ENCODE measurements at places on chromosomes 5 and 9. TPM values are rescaled to one million over a fixed set of nuclear protein-coding genes. Genes with fewer than 3 reads are reported as not detected.

DNA sequence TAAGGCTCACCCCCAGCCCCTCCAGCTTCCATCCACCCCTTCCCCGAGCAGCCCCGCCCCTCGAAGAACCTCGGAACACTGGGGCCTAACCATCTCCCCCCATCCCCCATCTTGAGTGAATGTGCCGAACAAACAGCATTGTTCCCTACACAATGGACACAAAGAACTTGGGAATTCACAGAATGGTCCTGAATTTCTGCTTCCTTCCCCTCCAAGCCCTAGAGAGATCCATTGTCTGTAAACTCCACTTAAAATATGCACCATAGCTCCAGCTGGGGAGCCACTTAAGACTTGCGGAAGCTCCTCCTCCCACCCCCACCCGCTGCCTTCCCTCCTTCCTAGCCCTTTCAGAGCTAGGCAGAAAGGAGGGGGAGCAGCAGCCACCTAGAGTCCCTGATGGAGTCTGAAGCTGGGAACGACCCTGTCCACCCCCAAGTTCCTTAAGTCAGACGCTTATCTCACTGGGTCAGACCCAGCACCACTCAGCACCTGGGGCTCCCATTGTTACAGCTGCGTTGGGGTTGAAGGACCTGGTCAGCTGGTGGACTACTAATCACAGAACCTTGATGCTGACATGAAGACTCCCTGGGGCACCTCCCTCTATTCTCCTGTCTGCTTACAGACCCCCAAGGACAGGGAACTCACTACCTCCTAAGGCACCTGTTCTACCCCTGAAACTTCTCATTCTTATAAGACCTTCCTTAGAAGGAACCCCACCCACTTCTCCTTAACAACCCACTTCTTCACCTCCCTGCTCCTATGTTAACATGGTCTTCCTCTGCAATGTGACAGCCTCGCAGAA, 61.4 kb downstream of the PCDH1 start:
- no peaks in the 10 kb centered on the region for H3K27me3 ChIP-seq
- H3K4me1 ChIP-seq, result no peaks in the 10 kb centered on the region
- no peaks in the 10 kb centered on the region for H3K36me3 ChIP-seq

DNA sequence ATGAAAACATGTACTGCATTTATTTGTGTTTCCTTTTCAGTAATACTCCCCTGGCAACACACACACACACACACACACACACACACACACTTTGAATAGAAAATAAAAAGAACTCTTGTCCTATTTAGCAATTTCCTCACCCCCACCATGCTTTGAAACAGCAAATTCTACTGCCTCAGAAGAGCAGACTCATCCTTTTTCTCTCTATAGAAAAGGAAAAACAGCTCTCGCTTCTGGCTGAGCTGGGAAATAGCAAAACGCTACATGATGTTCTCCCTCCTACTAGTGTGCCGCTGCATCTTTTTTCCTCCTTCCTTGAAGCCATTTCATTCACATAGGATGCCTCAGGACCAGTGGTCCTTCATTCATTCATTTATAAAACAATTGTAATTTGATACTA, 453.6 kb downstream of the CSNK1G3 start:
- no peaks in the 10 kb centered on the region for H3K27me3 ChIP-seq
- no peak overlapping the region for H3K4me3 ChIP-seq
- no peak for DNase-seq
- no peaks in the 10 kb centered on the region for H3K4me1 ChIP-seq
- no peak overlapping the region for H3K27ac ChIP-seq

DNA sequence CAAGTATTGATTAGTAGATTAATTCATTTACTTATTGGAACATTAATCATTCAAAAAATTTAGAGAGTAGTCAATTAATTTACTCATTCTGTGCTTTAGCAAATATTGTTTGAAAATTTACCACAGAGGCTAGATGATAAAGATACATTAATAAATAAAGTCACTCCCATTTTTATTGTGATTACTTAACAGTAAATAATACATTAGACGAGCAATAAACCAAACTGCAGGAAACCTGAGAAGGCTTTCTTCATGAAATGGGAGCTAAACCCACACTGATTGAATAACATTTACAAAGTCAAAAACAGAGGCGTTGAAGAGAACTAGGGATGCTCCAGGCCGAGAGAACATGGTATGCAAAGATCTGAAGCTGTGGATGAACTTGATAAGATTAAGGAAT, 38.8 kb upstream of the PRDM9 start:
- H3K27me3 ChIP-seq, result no peaks in the 10 kb centered on the region
- no peaks in the 10 kb centered on the region for H3K36me3 ChIP-seq
- no peaks in the 10 kb centered on the region for H3K4me1 ChIP-seq
- H3K4me3 ChIP-seq, result no peak overlapping the region
- H3K27ac ChIP-seq, result no peak overlapping the region

GRCh38 chr5:58938563-58939424, 355.9 kb downstream of the RAB3C start:
- H3K36me3 ChIP-seq, result no peaks in the 10 kb centered on the region
- no peak overlapping the region for H3K27ac ChIP-seq
- H3K4me1 ChIP-seq, result no peaks in the 10 kb centered on the region
- H3K27me3 ChIP-seq, result no peaks in the 10 kb centered on the region
- DNase-seq, result no peak

GRCh38 chr5:95087816-95088317, 197.0 kb downstream of the MCTP1 start:
- no peaks in the 10 kb centered on the region for H3K4me1 ChIP-seq
- no peaks in the 10 kb centered on the region for H3K27me3 ChIP-seq
- DNase-seq, result no peak
- H3K36me3 ChIP-seq, result no peaks in the 10 kb centered on the region
- H3K27ac ChIP-seq, result no peak overlapping the region

DNA sequence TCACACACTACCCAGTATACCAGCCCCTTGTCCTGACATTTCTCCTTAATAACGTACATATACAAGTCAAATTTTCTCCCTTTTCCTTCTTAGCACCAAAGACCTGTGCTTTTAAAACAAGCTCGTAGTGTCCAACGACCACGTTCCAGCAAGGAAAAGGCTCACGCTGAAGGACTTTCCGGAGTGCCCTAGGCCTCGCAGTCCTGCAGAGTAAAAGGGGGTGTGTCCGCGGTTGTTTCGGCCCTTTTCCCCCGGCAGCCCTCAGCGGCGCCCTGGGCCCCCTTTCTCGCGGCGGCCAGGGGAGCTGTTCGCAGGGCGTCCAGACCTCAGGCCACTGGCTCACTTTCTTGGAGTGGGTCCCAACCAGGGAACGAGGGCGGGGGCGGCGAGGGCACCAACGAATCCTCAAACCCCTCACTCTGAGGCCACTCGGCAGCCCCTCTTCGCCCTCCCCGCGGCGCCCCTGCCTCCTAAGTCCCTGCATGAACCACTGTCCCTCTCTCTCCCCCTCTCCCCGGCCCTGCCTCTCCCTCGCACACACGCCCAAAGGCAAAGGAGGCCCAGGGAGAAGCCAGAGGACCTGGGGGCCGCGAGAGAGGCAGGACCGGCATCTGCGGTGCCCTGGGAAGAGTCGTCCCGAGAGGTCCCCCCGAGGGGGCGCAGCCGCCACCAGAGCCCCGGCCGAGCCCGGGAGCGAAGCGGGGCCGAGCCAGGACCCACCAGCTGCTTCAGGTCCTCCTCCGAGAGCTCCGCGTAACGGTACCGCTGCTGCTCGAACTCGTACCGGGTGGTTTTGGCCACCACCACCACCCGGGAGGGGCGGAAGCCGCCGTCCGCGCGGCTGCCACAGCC, 720 bp downstream of the NADK2 start:
- H3K27me3 ChIP-seq, result no peaks in the 10 kb centered on the region
- peak overlapping the region; percentile 95 for H3K4me3 ChIP-seq
- peak overlapping the region; percentile 97 for H3K27ac ChIP-seq
- no peaks in the 10 kb centered on the region for H3K36me3 ChIP-seq
- DNase-seq, result no peak
- H3K4me1 ChIP-seq, result peaks cover 50% of the 10 kb centered on the region

- no peaks in the 10 kb centered on the region for H3K4me1 ChIP-seq
- H3K36me3 ChIP-seq, result no peaks in the 10 kb centered on the region
- H3K4me3 ChIP-seq, result no peak overlapping the region
- H3K27ac ChIP-seq, result no peak overlapping the region
Observed at GRCh38 chr5:106648401-106648800, 1022.3 kb downstream of the EFNA5 start.

- H3K27me3 ChIP-seq, result no peaks in the 10 kb centered on the region
- no peak for DNase-seq
- H3K36me3 ChIP-seq, result no peaks in the 10 kb centered on the region
- H3K4me3 ChIP-seq, result no peak overlapping the region
- no peak overlapping the region for H3K27ac ChIP-seq
- no peaks in the 10 kb centered on the region for H3K4me1 ChIP-seq
Observed at GRCh38 chr9:69319324-69320025, 5.5 kb upstream of the ENTREP1 start.

GRCh38 chr9:121262423-121262822, 5.5 kb upstream of the GSN start:
- H3K4me1 ChIP-seq, result peaks cover 5% of the 10 kb centered on the region
- H3K27ac ChIP-seq, result no peak overlapping the region
- H3K4me3 ChIP-seq, result no peak overlapping the region
- no peaks in the 10 kb centered on the region for H3K36me3 ChIP-seq

DNA sequence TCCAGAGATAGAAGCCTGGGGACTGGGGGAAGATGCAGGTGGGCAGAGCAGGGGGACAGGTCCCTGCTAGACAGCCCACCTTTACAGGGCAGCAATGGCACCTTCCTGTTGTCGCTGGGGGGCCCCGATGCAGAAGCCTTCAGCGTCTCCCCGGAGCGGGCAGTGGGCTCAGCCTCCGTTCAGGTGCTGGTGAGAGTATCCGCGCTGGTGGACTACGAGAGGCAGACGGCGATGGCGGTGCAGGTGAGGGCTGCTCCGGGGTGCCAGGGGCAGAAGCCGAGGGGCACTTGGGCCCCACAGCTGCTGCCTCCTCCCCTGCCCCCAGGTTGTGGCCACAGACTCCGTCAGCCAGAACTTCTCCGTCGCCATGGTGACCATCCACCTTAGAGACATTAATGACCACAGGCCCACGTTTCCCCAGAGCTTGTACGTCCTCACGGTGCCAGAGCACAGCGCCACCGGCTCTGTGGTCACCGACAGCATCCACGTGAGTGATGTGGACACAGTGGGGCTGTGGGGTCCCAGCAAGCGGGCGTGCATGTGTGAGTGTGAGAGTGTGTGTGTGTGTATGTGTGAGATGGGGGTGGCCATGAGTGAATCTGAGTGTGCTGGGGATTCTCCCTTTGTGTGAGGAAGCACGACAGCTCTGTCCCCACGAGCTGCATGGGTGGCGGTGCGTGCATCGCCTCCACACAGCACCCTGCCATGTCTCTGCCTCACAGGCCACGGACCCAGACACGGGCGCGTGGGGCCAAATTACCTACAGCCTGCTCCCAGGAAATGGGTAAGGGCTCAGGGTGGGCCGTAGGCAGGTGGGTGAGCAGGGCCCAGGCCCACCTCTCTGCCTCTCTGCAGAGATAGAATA, 28.4 kb downstream of the CDHR2 start:
- no peak overlapping the region for H3K4me3 ChIP-seq
- no peaks in the 10 kb centered on the region for H3K4me1 ChIP-seq
- no peak overlapping the region for H3K27ac ChIP-seq
- H3K36me3 ChIP-seq, result no peaks in the 10 kb centered on the region

GRCh38 chr9:801399-802071, 40.0 kb upstream of the DMRT1 start:
- H3K27ac ChIP-seq, result no peak overlapping the region
- DNase-seq, result no peak
- H3K36me3 ChIP-seq, result no peaks in the 10 kb centered on the region
- H3K4me3 ChIP-seq, result peak overlapping the region; percentile 37
- H3K4me1 ChIP-seq, result peaks cover 17% of the 10 kb centered on the region

DNA sequence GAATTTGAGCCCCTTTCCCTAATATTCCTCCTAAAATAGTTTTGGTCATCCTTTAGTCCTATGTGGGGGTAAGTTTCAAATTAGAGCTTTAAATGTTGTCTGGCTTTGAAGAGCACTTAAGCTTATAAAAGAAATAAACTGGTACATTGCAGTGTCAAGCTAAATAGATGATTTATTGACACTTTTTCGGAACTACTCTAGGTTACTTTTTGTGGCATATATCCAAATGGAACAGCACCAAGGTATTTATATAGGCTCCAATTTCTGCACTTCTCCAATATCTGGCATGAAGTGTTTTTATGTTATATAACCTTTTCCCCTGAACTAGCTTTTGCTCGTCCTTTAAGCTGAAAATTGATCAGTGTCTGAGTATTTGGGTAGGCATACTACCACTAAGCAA, 402.5 kb downstream of the NFIB start:
- no peak overlapping the region for H3K27ac ChIP-seq
- no peak for DNase-seq
- H3K4me3 ChIP-seq, result no peak overlapping the region

GRCh38 chr5:103428411-103428871, 134.1 kb downstream of the NUDT12 start:
- no peaks in the 10 kb centered on the region for H3K4me1 ChIP-seq
- no peaks in the 10 kb centered on the region for H3K36me3 ChIP-seq
- no peak overlapping the region for H3K27ac ChIP-seq

Gene PRLR
- 0.71 TPM for total RNA-seq

Gene PCDHGA7
- 11.9 TPM for total RNA-seq

Gene SV2C
- 0.14 TPM for total RNA-seq

Gene CARD6
- total RNA-seq, result 13.5 TPM

Gene HAVCR2
- total RNA-seq, result 16.8 TPM

Gene SPATA31C1
- total RNA-seq, result not detected

Gene ATP6V0E1
- 123 TPM for total RNA-seq
